ENCODE measurements at places on chromosomes 11 and 22.

DNA sequence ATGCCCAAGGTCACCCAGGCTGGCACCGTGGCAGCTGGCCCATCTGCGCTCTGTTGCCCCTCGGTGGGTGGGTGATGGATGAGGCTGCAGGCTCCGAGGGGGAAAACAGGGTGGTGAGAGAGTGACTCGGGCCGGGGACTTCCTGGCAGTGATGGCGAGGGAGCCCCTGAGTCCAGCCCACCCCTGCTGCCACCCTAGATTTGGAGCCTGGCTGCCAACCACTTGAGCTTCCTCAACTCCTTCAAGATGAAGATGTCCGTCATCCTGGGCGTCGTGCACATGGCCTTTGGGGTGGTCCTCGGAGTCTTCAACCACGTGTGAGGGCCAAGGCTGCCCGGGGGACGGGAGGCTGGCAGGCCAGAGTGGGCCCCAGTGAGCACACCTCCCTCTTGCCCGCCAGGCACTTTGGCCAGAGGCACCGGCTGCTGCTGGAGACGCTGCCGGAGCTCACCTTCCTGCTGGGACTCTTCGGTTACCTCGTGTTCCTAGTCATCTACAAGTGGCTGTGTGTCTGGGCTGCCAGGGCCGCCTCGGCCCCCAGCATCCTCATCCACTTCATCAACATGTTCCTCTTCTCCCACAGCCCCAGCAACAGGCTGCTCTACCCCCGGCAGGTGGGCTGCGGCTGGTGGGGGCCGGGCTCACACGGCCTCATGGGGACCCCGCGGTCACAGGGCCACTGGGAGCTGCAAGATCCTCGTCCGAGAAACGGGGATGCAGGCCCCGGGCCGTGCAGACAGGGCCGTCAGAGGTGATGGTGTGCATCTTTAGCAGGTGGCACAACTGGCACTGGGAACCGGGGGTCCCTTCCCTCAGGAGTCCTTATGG, 10.1 kb downstream of the TCIRG1 start:
- DNase-seq = no peak

GRCh38 chr11:86277741-86278140, 24.3 kb upstream of the HIKESHI start:
- DNase-seq = no peak

GRCh38 chr11:134764367-134764766, 352.3 kb upstream of the B3GAT1 start:
- no peak for DNase-seq

DNA sequence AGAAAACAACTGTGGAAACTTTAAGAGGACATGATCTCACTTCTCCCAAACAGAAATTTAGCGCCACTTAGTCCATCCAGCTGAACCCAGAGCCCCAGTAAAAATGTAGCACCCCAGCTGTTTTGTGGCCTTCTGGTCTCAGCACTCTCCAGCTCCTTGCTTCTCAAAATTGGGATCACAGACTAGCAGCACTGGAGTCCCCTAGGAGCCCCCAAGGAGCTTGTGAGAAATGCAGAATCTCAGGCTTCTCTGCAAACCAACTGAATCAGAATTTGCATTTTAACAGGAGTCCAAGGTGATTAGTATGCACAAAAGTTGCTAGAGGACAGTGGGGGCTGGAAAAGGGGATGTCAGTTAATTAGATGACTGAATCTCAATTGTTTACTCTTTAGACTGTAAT, 89.8 kb upstream of the FIBIN start:
- DNase-seq = no peak

- DNase-seq = no peak
Measured at GRCh38 chr11:409600-410483, 5.0 kb downstream of the SIGIRR start.

GRCh38 chr22:34102633-34103032, 182.4 kb upstream of the LARGE1 start:
- DNase-seq = no peak

GRCh38 chr22:49044091-49044490, 783.6 kb downstream of the BRD1 start:
- DNase-seq = no peak

GRCh38 chr11:74783241-74783871, 34.7 kb downstream of the RNF169 start:
- DNase-seq = peak; percentile 78

DNA sequence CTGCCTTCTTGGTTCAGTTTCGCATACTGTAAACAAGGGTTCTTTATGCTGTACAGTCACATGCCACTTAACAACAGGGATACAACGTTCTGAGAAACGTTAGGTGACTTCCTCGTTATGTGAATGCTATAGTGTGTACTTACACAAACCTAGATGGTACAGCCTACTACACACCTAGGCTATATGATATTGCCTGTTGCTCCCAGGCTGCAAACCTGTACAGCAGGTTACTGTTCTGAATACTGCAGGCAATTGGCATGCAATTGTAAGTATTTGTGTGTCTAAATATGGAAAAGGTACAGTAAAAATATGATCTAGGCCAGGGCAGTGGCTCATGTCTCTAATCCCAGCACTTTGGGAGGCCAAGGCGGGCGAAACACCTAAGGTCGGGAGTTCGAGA, 85.7 kb upstream of the PRDM11 start:
- no peak for DNase-seq

GRCh38 chr22:39917197-39917643, 16.3 kb downstream of the GRAP2 start:
- no peak for DNase-seq

- DNase-seq = no peak
Measured at GRCh38 chr11:94089341-94089740, 39.3 kb upstream of the PANX1 start.

- no peak for DNase-seq
Measured at GRCh38 chr11:116261606-116262005, 511.2 kb downstream of the BUD13 start.

GRCh38 chr11:316891-317301, 3.1 kb downstream of the IFITM1 start:
- no peak for DNase-seq

GRCh38 chr11:32100495-32100894, 9.6 kb downstream of the RCN1 start:
- DNase-seq = no peak

DNA sequence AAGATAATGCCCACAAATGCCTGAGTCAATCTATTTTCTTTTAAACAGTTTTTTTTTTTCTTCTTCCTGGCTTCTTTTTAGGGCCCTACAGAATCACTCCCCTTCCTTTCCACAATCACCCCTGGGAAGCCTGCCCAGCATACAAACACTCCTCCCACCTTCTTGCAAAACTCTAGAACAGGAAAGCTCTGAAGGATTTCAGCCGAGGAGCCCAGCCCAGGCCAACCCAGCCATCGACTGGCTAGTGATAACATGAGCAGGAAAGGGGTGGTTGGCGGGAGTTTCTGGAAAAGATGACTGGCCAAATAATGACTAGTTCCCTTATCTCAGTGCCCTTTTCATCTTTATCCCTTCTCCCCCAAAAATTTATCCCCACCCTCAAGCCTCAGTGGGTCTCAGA, 68.2 kb downstream of the USP35 start:
- peak; percentile 87 for DNase-seq

DNA sequence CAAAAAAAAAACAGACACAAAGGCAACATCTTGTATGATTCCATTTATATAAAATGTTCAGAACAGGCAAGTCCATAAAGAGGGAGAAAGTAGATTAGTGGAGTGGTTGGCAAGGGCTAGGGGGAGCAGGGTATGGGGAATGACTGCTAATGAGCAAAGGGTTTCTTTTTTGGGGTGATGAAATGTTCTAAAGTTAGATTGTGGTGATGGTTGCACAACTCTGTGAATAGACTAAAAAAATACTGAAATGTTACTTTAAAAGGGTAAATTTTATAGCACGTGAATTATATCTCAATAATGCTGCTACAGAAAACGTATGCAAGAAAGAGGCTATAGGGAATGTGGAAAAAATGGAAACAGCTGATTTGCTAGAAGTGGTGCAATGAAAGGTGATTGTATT, 155.1 kb downstream of the TENM4 start:
- no peak for DNase-seq

DNA sequence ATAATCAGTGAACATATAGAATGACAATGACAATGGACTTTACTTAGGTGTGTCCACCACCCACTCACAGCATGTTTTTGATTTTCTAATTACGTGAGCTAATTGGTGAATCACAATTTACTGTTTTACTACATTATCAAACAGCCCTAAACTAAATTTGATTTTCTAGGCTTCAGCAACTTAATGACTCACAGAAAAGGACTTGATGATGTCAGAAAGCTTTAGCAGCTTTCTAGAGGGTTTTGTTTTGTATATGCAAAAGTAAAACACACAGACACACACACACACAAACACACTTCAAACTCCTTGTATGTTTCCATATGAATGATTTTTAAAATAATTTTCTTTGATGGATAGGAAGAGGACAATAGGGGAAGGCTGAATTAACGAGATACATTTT, 878.6 kb upstream of the CCDC90B start:
- no peak for DNase-seq

- DNase-seq = no peak
Measured at GRCh38 chr11:532527-532985, 2.8 kb downstream of the HRAS start.

DNA sequence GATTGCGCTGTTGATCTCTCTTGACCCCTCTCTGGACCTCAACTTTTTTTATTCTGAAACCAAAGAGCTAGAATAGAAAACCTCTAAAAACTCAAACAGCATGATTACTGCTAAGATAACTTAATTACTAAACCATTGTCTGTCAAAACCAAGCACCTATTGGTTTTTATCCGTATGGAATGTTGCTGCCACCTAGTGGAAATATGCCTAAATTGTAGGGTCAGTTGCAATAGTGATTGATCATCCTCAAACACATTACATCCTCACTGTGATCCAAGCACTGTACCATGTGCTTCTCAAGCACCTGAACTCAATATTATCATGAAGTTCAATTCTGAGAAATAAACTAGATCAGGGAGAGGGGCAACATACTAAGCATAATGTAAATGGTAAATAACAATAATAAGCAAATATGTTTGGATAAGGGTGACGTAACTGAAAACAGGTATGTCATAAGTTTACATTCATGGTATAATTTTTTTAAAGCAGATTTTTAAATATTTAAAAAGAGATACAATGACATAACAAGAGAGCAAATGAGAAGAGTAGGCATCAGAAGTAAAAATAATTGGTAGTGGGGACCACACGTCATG, 3.8 kb upstream of the OR5A2 start:
- DNase-seq = peak; percentile 73

DNA sequence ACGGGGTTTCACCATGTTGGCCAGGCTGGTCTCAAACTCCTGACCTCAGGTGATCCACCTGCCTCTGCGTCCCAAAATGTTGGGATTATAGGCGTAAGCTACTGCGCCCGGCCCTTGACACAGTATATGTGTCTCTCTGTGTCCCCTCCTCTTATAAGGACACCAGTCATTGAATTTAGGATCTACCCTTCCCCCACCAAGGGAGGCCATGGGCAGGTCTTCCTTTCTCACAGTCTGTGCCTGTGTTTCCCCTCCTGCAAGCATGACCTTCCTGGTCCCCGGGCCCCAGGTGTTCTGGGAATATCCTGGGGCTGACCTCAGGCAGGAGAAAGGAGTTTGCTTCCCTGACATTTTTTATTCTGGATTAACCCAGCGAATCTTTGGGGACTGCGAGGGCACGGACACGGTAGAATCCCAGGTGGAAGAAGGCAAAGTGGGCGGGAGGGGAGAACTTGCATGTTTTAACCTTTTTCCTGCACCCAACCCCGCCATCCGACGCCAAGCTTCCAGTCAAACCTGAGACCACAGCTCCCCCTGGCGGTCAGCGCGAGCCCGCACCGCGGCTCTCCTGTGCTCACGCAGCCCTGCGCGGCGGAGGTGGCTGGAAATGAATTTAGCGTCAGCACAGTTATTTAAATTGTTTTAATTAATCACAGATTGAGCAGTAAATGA, 42.1 kb upstream of the ISX start:
- peak; percentile 62 for DNase-seq

GRCh38 chr11:73047773-73048371, 94.2 kb downstream of the FCHSD2 start:
- no peak for DNase-seq

GRCh38 chr11:115941044-115941443, 436.8 kb upstream of the CADM1 start:
- DNase-seq = no peak

DNA sequence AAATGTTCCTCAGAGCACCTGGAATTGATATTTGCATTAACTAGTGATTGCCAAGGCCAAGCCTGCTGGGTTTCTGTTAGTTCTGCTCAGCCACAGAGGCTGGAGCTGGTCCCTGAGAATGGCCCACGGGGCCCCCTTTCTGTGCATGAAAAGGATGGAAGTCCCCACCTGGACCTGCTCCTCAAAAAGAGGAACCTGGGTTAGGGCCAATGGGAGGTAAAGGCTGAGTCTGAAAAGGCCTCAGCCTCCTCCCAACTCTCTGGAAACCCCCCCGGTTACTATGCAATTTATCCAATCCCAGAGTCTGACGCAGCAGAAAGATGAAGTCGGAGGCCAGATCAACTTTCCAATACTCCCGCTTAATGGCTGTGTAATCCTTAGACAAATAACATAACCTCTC, 6.8 kb upstream of the CREB3L1 start:
- no peak for DNase-seq

DNA sequence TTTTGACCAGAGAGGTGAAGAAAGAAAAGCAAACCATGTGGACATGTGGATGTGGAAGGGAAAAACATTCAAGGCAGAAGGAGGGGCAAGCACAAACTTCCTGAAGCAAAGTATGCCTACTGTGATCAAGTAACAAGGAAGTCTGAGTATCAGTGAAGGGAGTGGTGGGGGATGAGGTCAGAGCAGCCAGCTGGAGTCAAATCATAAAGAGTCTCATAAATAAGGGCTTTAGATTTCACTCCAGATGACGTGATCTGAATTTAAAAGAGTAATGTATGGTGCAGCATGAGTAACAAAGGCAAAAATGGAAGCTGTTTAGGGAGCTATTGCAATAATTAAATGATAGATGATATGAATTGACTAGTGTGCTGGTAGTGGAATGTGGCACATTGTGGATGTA, 665.4 kb upstream of the CCDC90B start:
- DNase-seq = no peak

DNA sequence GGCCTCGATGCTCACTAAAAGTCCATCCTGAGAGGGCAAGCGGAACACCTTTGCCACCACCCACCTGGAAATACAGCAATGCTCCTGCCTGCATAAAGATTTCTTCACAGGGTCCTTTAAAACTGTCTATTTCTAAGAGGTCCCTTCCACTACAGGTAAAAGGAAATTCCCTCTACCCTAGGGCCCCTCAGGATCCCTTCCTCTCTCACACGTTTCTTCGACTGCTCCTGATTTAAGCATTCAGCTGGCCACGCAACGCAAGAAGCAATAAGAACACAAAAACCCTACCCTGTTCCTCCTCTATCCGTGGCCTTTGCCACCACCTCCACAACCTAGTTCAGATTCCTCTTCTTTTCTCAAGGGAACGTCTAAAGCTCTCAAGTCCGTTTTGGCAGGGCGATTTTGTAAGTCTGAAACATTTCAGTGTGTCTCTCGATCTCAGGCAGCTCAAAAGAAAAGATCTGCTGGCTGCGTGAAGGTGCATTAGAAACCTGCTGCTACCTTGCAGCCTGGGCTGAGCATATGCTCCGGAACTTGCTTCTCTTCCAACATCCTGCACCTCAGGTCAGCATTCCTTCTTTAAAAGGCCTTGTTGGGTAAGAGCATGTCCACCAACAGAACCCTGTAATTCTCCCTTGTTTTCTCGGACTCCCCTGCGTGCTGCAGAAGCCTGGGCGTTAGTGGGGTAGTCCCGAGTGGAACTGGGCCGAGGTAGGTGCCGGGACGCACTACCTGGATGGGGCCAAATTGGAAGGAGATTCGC, 1.6 kb downstream of the LGR4 start:
- peak; percentile 56 for DNase-seq

- no peak for DNase-seq
Measured at GRCh38 chr11:112589155-112589554, 328.5 kb upstream of the PLET1 start.
